ENCODE measurements at places on chromosomes 11 and 22. TPM values are rescaled to one million over a fixed set of nuclear protein-coding genes. Genes with fewer than 3 reads are reported as not detected.

- no peak for DNase-seq
Observed at GRCh38 chr11:130488848-130489584, 40.6 kb downstream of the ADAMTS15 start.

GRCh38 chr22:20174785-20175596 lies 24.1 kb upstream of the CCDC188 start:
- DNase-seq, result no peak

DNA sequence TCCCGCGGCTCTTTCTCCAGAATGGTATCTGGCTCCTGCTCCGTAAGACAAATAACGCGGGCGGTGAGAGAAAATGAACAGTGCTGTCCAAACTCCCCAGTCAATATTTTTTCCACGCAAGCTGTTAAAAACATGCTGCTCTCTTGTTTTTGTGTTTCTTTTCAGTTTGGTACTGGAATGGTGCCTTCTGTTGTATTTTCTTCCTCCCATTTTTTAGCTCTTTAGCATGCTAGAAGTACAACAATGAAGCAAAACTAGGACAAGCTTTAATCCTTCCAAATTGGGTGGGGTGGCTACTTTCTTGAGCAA lies 599 bp upstream of the PPP2R1B start:
- DNase-seq, result no peak

UQCR10 gene
- total RNA-seq, result 229 TPM

CNTF gene
- total RNA-seq, result 1.2 TPM
